ENCODE measurements at places on chromosomes 11 and 22.

- DNase-seq = peak; percentile 85
Measured at GRCh38 chr11:65471447-65471891, 27.4 kb upstream of the MALAT1 start.

DNA sequence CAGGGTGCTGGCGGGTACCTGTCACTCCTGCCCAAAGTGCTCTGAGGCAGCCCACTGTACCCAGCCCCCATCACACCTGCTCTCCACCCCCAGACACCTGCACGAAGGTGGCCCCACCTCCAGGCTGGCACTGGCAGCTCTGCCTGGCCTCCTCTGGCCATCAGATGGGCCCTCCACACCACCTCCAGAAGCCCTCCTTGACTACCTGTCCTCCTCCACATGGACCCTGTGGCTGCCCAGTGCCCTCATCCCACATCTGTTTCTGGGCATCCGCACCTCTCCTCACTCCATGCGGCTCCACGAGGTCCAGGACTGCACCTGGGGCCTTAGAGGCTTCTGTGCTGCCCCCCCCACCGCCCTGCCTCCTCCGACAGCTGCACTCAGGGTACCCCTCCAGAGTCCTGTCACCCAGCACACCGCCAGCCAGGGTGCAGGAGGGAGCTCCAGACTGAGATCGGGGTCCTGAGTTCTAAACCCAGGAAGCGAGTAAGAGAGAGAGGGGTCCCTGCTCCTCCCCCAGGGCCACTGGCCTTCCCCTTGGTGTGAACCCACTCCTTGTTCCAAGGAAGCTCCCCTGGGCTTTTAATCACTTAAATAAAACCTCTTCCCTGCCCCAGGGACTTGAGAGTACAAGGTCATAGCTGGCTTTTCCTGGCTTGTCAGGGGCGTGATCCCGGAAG is 1.7 kb downstream of the CTSD start:
- DNase-seq = no peak

GRCh38 chr11:66884443-66884842 is 27.6 kb downstream of the LRFN4 start:
- no peak for DNase-seq

- DNase-seq = no peak
Measured at GRCh38 chr11:84358034-84358433, 1071.9 kb upstream of the CCDC90B start.

DNA sequence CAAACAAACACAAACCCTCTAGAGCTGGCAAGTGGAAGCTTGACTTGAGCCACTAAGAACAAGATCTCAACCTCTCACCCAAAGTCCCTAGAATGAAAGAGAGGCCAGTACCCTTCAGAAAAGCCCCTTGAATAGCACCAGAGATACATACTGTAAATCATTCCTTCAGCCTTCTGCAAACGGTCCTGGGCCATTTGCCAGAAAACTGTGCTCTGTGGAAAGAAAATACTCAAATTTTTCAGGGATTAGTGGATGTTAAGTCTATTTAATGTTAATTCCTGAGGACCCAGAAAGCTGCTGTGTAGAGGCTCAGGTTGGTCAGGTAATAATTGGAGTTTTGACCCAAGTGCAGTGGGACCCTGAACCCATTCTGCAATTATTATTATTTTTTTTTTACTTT is 16.9 kb downstream of the SERPINH1 start:
- peak; percentile 39 for DNase-seq

GRCh38 chr11:88202498-88202897 is 27.3 kb upstream of the RAB38 start:
- DNase-seq = no peak

GRCh38 chr22:22431271-22432220 is 77.0 kb downstream of the ZNF280B start:
- peak; percentile 67 for DNase-seq

GRCh38 chr11:4064278-4064955 is 30.2 kb upstream of the RRM1 start:
- no peak for DNase-seq
